ENCODE measurements at places on chromosomes 7 and 10.

- DNase-seq = no peak
Measured at GRCh38 chr7:114663502-114663901, 248.9 kb downstream of the FOXP2 start.

- DNase-seq = no peak
Measured at GRCh38 chr7:45192621-45193041, 35.0 kb downstream of the RAMP3 start.

DNA sequence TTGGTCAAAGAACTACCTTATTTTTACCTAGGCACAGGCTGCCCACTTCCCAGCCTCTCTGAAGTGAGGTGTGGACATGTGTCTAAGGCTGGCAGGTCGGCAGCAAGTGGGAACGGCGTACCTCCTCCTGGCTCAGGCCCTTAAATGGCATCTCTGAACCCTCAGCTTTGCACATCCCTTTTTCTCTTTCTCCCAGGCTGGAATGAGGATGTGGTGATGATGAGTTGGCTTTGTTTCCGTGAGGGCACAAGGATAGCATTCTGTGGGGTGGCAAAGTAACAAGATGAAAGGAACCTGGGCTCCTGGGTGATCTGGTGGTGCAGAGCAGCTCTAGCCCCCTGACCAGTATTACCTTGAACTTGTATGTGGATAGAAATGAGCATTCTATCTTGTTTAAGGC is 196.8 kb downstream of the REEP3 start:
- no peak for DNase-seq

GRCh38 chr10:121078036-121078435 is 226.9 kb downstream of the WDR11 start:
- no peak for DNase-seq

GRCh38 chr7:33831389-33832141 is 73.8 kb upstream of the BMPER start:
- DNase-seq = no peak

- no peak for DNase-seq
Measured at GRCh38 chr7:31371621-31372020, 31.1 kb upstream of the NEUROD6 start.

DNA sequence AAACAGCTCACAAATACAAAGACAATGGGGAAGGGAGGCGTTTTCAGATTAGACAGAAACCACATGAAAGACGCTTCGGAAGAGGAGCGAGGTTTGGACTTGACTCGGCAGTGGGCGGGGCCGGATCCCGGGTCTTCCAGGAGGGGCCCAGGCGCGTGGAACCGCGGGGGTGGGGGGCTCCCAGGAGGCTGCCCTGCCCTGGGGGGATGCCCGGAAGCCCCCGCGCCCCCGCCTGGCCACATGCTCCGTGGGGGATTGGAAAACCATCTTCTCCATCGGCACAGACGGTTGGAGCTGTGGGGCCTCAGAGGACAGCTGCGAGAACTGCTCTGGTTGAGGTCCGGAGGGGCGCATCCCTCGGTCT is 186.0 kb upstream of the SHH start:
- no peak for DNase-seq
